ENCODE measurements at places on chromosomes 6 and 20.
A peak's percentile ranks its signal among the peaks of the same experiment; 100 is the strongest.

DNA sequence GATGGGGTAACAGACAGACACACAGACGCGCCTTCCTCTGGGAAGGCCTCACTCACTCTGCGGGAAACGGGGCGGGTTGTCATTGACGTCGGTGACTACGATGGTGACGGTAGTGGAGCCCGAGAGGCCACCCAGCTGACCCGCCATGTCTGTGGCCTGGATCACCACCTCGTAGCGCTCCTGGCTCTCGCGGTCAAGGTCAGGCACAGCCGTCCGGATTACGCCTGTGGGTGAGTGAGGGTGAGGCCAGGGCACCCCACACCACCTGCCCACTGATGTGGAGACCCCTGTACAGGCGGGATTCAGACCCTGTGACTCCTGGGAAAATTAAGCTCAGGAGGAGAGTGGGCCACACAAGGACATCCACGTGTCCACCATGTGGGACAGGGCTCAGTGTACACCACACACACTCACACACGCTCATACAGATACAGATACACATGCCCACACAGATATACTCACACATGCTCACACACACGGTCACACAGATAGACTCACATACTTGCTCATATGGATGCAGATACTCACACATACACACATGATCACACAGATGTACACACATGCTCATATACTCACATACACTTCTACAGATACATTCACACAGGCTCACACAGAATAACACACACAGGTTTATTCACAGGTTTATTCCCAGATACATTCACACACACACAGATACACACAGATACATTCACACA lies 91.4 kb downstream of the CDH22 start:
- no peak for DNase-seq

DNA sequence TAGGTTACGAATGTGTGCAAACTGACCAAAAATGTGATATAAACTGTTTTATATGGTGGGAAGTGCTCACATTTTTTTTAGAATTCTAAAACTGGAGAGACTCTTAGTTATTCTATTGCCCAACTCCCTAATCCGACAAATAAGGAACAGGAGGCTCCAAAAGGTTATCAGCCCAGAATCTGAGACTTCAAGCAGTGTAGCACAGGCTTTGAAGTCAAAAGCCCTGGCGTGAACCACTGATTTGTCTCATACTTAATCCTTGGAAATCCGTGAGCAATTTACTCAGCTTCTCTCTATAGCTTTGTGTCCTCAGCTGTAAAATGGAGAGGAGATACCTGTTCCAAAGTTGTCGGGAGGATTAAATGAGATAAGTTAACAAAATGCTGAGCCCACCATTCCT lies 368.8 kb upstream of the SASH1 start:
- no peak for DNase-seq

GRCh38 chr6:136524339-136524935 lies 25.8 kb downstream of the MAP7 start:
- DNase-seq = no peak

GRCh38 chr20:20578838-20579237 lies 133.6 kb downstream of the RALGAPA2 start:
- no peak for DNase-seq

- no peak for DNase-seq
Measured at GRCh38 chr6:41155132-41155805, 1.1 kb upstream of the TREML1 start.

GRCh38 chr6:133502441-133503335 lies 261.5 kb downstream of the EYA4 start:
- no peak for DNase-seq

DNA sequence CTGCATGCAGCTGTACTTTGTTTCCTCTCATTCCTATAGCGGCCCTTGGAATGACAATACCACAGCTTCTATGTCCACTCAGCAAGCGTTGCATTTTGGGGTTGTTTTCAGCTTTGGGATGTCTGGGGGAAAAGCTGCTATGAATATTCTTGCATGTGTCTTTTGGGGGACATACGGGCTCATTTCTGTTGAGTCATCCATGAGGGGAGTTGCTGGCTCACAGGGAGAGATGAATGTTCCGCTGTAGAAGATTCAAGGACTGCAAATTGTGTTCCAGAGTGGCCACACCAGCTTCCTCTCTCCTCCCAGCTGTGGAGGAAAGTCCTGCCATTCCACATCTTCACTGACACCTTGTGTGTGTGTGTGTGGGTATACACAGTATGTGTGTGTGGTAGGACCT lies 43.3 kb downstream of the TGM2 start:
- no peak for DNase-seq

- DNase-seq = no peak
Measured at GRCh38 chr6:136600818-136601217, 50.6 kb upstream of the MAP7 start.

DNA sequence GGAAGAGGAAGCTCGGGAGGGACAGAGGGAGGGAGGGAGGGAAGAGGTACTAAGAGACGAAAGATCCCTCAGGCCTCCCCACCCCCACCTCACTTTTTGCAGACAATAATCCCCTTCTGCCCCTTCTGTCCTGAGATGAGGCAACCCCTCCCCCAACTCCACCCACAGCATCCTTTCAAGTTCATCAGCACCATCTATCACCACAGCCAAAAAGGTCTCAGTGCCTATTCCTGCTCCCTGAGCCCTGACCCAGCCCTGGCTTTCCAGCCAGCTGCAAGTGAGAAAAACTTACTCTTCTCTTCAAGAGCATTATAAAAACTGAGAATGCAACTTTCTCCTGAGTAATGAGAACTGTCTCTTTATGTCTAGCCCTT lies 133.2 kb upstream of the LRFN2 start:
- no peak for DNase-seq

DNA sequence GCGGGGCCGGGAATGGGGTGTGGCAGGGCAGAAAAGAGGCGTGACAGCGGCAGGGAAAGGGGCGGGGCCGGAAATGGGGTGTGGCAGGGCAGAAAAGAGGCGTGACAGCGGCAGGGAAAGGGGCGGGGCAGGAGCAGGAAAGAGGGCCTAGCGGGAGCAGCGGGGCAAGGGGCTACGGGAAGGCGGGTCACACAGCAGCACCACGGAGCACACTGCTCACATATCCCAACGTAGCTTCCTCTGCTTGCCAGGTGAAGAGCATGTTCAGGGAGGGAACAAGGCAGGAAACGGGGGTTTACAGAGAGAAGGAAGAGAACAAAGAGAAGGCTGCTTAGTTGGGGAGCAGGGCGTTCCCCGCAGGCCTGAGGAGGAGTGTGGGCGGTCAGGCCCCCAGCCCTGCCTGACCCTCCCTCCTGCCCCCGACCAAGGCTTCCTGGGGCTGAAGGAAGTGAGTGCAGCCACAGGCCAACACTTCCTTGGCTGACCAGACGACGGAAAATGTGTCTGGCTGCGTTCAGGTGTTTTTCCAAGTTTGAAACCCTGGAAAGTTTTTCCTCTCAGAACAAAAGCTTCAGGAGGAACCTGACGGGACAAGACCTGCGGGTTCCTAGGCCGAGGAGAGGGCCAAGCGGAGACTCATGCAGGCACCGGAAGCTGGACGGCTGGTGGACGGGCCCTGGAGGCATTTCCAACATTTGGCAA lies 13.8 kb downstream of the UCKL1 start:
- no peak for DNase-seq

DNA sequence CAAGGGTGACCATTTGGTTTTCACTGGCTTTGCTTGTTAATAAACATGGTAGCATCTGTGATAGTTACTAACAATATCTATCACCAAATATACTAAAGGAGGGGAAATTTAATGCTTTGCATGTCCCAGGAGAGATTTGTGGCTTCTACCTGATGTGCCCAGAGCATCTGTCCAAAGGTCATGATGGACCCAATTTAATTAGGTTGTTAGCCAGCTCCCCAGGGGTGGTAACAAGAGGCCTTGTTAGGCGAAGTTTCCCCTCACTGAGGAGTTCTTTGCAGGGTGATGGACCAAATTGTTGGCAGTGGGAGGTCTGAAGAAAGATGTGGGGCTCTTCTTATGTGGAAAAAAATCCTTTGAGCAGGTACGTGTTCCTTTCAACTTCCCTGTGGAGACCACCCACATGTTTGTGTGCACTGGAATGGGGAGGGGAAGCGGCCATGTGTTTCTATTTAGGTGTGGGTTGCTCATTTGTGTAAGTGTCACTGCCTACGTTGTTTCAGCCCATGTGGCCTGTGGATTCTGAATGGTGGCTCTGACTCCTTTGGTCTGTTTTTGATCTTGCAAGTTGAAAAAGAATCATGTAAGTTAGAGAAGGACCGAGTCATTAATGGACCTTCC lies 137.6 kb downstream of the CLIC5 start:
- DNase-seq = no peak

DNA sequence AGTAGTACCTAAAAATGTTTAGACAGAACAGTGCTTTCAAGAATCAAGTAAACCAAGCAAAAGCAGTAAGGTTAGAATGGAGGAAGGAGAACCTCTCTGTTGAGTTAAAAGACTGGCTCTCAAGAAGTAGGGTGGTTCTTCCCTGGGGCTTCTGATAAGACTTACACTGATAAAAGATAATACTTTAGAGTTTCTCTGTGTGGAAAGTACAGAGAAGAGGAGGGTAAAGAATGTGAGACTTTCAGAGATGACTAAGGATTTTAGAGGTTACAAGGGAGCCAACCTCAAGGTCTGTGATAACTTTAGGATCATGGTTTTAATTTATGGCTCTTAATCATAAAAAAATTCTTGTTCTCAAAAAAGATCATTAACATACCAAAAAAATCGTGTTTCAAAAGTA lies 30.9 kb upstream of the ALDH8A1 start:
- DNase-seq = no peak

- no peak for DNase-seq
Measured at GRCh38 chr6:128860782-128861181, 22.2 kb upstream of the LAMA2 start.

GRCh38 chr6:149336609-149336928 lies 19.1 kb downstream of the TAB2 start:
- DNase-seq = no peak

GRCh38 chr6:152769159-152769558 lies 18.6 kb downstream of the VIP start:
- DNase-seq = no peak

DNA sequence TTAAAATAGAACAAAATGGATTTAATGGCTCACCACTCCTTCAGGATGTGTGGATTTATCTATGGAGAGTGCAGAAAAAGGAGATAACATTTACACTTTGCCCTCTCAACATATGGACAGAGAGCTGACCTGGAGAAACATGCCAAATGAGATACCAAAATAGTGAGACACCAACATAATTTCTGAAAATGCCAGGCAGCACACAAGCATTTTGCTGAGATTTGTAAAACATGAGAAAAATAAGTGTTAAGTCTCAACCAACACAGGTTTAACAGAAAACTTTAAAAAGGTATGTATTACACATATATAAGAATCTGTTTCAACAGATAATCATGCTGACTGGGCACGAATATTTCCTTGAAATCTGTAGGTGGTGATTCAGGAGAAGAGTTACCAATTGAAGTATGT lies 145.2 kb downstream of the REV3L start:
- DNase-seq = no peak

DNA sequence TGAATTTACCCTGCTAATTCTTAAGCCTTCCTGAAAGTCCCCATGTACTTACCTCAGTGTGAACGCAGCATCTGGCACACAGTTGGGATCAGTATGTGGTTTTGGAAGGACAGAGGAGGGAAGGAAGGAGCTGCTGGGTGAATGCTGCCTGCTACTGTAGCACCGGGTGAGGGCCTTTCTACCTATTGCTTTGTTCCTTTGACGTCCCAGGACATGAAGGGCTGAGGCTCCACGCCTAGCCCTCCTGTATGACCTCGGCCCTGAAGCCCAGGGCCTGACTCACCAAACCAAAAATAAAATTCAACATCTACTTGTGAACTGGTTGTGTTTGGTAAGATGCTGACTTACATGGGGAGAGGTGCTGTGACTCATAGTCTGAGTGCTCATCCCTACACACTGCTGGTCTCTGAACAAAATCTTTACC lies 51.1 kb downstream of the ARID1B start:
- DNase-seq = peak; percentile 28

- no peak for DNase-seq
Measured at GRCh38 chr20:56949318-56949717, 317.1 kb downstream of the BMP7 start.

DNA sequence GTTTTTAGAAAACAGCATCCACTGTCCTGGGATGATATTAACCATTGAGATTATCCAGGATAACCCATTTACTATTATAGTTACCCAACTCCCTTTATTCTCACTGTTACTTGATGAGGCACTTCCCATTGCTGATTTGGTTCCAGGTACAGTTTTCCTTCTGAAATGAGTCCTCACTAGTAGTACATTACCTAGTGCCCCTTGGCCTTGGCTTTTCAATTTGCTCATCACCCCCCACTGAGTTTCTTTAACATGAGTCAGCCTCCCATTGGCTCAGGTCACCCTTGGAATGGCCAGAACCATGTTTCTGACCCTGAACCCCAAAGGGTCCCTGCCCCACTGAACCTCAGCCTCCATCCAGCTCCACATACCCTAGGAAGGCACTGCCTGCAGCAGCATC lies 28.4 kb downstream of the MDGA1 start:
- DNase-seq = no peak
